ENCODE measurements at places on chromosomes 2 and 18.
A peak's percentile ranks its signal among the peaks of the same experiment; 100 is the strongest.

DNA sequence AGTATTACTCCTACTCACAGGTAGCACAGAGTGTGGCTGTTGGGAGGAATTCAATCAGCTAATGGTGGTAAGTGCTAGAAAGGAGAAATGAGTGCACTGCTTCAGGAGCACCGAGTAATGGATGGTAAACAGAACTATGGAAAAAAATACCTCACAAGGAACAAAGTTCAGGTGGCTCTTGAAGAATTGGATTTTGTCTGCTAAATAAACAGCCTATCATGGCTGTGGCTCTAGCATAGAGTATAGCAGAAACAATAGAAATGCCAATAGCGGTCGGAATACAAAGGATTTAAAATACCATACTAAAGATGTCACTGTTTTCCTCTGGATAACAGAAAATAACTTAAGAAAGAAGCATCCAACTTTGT lies 482.5 kb downstream of the NUP35 start:
- no peak for DNase-seq

DNA sequence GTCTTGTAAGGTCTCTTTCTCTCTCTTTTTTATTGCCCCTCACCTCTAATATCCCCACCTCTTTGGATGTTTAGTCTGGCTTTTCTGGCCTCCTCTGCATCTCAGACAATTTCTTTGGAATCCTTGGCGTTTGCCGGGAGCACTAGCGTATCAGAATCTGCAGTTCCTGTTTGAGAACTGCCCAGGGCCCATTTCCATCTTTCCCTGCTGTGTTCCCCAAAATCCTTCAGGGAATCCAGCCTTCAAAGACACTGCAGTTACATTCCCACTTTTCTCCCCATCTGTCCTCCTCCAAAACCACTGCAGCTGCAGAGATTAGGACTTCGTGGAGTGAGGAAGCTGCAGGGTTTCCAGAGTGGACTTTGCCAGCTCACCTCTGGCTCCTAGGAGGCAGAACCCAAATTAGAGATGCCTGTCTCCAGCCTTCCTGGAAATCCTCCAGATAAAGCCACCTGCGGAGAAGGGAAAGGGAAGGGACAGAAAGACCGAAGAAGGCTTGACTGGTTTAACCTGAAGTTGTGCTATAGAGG lies 2.7 kb downstream of the VSNL1 start:
- no peak for DNase-seq

DNA sequence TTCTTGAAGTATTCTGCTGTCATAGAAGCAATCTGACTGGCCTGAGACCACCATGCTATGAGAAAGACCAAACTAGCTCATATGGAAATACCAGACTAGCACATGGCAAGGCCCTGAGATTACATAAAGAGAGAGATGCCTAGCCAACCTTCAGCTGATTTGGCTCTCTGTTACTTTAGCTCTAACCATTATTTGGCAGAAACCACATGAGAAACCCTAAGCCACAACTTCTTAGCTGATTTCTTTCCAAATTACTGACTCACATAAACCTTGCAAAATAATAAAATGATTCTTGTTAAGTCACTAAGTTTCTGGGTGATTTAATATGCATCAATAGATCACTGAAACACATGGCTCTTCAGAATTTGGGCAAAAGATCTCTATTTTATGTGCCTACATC lies 295.0 kb upstream of the ZNF521 start:
- no peak for DNase-seq

DNA sequence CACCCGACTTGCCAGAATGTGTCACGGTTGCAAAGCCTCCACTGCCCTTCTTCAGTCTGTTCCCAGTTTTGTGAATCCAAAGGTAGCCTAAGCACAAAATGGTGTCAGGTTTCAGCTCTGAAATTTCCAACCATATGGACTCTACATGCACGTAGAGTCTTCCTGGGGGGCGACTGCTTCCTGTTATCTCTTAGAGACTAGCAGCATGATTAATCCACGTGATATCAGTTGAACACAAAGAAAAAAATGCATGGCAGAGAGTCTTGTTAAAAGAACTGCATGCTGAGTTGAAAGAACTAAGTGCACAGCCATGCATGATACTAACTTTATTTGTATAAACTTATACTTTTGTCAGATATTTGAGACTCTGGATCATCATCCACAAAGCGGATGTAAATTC lies 404.4 kb downstream of the SOCS6 start:
- DNase-seq = peak; percentile 22

DNA sequence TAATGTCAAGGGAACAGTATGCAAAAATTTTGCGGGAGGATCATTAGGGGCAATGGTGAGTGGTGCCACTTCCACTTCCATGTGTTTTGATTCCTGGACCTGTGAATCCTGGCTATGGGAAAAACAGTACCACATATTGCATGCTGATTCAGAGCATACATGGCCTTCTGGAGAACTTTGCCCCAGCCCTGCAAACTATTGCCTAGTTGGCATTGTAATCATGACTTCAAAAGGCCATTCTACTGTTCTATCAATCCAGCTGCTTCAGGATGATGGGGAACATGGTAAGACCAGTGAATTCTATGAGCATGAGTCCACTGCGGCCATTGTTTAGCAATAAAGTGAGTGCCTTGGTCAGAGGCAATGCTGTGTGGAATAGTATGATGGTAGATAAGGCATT lies 75.3 kb upstream of the ZC3H15 start:
- no peak for DNase-seq

DNA sequence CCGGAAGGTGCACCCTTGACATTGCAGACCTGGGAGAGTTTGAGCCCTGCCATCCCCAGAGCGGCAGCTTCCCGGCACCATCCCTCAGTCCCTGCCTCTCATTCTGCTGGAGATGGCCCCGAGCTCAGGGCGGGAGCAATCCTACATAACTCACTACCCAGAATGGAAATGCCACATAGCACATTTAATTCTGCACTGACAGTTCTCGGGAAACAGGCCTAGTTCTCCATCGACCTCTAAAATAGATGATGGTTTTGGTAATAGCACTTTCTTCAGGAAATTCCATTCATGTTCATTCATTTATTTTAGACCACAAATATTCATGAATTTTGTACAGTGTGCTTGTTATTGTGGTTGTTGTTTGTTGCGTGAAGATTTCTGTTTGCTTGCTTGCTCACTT lies 92.9 kb upstream of the SLC14A2 start:
- DNase-seq = no peak

- DNase-seq = no peak
These were observed 1089.4 kb upstream of the SLC39A10 start for GRCh38 chr2:194567661-194568017.

GRCh38 chr2:168757223-168757622 lies 45.2 kb upstream of the NOSTRIN start:
- DNase-seq = no peak

GRCh38 chr2:171208657-171209056 lies 48.0 kb upstream of the TLK1 start:
- DNase-seq = no peak

- DNase-seq = no peak
These were observed 191.7 kb downstream of the THSD7B start for GRCh38 chr2:136957044-136957443.

GRCh38 chr2:32805104-32806095 lies 141.4 kb upstream of the LTBP1 start:
- no peak for DNase-seq

GRCh38 chr2:85812094-85812735 lies 58.4 kb downstream of the ATOH8 start:
- no peak for DNase-seq

DNA sequence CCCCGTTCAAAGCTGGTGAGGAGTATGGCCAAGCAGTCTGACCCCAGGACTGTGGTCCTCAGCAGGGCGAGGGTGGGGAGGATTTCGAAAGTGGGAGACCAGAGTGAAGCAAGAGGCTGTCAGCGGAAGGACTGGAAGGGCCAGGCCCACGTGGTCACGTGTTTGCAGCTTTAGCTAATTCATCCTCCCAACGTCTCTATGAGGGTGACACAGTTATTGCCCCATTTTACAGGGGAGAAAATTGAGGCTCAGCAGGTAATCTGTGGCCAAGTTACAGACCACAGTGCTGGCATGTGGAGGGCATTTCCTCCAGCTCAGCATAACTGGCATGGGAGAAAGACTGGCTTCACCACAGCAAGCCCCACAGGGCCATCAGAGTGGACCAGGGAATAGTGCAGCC lies 45.4 kb upstream of the LTBP1 start:
- DNase-seq = no peak

GRCh38 chr2:186927867-186928191 lies 78.9 kb upstream of the ZSWIM2 start:
- no peak for DNase-seq

DNA sequence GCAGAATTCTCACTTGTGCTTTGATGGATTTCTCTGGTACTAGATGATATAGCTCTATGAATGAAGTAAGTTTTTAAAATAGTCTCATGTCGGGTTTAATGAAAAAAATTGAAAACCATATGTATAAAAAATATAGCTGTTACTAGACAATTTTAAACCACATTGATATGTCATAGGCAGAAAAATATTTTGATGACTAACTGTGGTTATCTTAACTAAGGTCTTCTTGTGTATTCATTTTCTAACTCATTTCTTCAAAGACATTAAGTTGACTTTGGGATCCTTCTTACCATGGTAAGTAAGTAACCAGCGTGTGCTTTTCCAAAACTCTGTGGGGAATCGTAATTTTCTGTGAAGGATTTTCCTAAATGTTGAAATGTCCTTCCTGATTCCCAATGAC lies 160.9 kb upstream of the COL3A1 start:
- DNase-seq = no peak

GRCh38 chr2:216654528-216655052 lies 21.4 kb downstream of the IGFBP2 start:
- DNase-seq = no peak

GRCh38 chr18:63271881-63272299 lies 47.7 kb downstream of the BCL2 start:
- no peak for DNase-seq

DNA sequence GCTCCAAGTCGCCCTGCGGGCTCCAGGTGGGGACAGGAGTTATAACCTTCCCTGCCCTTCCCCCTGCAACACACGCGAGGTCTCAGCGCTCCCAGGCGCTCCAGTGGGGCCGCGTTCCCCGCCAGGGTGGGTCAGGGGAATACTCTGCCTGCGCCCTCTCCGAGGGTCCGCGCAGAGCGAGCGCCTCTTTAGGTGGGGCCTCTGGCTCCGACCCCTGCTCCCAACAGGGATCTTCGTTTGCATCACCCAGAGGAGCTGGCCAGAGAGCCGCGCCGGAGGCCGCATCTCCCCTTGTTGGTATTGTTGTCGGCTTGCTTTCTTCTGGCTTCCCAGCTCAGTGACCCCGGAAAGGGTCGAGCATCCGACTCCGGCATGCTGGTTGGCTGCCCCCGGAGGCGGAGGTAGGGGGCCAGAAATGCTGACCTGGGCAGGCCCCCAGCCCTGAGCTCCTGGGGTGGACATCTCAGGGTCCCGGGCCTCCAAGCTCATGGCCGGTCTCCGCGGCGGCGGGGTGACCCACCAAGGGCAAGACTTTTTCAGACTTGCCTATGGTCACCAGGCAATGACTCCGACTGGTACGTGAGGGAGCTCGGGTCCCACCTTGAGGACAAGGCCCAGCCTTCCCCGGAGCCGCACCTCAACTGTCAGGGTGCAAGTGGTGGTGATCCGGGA lies 11.2 kb upstream of the EN1 start:
- DNase-seq = no peak

- DNase-seq = no peak
These were observed 127.1 kb upstream of the CHAC2 start for GRCh38 chr2:53640466-53640865.

- DNase-seq = no peak
These were observed 211.6 kb upstream of the SP5 start for GRCh38 chr2:170503563-170503962.

DNA sequence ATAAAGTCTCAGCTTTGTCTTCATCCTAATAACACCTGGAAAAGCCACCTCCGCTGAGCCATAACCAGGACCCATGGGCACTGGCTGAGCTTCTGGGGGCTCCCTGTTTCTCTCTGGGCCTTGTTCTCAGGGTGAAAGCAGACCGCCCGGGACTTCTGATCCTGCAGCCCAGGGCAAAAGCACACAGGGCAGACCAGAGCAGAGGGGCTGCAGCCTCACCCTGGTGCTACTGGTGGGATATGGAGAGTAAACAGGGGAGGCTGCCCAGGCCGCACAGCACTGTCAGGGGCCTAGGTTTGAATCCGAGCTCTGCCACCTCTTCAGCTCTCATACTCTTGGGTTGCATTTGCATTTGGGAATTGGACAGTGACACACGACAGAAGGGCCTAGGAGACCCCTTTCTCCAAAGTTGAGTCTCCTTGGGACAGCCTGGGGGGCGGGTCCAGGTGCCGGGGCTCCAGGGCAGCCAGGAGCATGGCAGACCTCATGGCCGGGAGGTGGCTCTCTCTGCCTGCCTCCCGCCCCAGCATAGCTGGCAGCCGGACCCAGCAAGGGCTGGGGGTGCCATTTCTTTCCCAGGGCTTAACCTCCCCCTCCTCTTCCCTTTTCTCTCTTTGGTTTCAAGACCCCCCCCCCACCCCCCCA lies 164.9 kb downstream of the INHBB start:
- DNase-seq = no peak

GRCh38 chr2:20633001-20633400 lies 17.9 kb downstream of the HS1BP3 start:
- DNase-seq = no peak

- no peak for DNase-seq
These were observed 242.6 kb downstream of the PHLPP1 start for GRCh38 chr18:62957885-62958472.

DNA sequence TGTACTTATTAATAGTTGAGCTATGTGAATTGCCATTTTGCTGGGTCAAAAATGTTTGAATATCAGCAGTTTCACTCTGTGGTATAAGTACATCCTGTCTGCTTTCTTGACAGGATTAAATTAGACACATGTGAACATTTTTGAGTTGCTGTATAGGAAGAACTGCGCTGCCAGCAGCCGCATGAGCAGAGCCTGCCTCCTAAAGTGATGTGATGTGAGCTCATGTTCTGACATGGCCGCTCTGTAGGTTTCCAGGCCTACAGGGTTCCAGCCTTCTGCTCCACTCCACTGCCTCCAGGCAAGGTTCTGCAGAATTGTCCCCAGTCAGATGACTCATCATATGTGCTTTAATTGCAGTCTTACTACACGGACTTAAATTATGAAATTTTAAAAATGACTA lies 119.7 kb upstream of the NFATC1 start:
- no peak for DNase-seq

GRCh38 chr2:238808761-238809160 lies 39.1 kb upstream of the TWIST2 start:
- DNase-seq = no peak

GRCh38 chr2:198660501-198660900 lies 797.2 kb downstream of the SATB2 start:
- DNase-seq = no peak

DNA sequence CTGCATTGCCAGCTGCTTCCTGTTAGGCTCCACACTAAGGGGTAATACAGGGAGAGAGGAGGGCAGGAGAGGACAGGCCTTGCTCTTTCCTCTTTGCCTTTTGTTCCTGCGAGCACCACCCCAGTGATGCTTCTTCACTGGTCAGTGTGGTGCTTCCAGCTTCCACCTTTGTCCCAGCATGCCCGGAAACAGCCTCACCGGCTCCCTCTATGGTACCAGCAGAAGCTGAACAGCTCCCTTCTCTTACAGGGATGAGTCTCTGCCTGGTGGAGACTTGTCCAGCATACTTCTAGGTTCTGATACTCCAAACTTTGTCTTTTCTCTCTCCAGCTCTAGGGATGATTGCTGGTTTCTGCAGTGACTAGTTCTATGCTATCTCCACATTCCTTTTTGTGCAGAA lies 413.3 kb downstream of the TSN start:
- no peak for DNase-seq
